ENCODE measurements at places on chromosomes 12 and 14.

- no peak for DNase-seq
These were observed 36.6 kb downstream of the SENP1 start for GRCh38 chr12:48069241-48069640.

DNA sequence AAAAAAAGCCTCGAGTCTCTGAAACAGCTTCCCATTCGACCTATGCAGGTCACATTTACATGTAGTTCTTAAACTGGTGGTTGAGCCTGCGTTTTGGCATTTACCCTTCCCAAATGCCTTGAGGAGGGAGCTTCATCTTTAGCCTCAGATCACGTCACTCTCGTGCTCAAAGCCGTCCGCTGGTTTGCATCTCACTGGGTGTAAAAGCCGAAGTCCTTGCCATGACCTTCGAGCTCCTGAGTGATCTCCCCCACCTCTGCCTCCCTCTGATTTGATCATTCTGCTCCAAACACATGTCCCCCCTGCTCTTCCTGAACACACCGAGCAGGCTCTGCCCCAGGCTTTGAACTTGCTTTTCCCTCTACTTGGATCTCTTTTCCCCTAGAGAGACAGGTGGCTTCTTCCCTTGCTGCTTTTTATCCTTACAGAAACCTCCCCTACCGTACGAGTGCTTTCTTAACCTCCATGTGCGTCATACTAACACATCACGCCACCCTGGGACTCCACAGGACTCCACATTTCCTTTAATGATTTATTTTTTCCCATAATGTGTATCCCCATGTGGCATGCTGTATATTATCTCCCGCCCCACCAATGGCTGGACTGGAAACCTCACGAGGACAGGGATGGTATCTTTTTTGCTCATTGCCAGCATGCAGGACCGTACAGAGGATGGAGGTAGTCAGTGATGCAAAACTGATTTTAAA is 610.7 kb downstream of the VRK1 start:
- DNase-seq, result no peak

GRCh38 chr12:12701457-12701856 is 5.5 kb upstream of the GPR19 start:
- DNase-seq, result no peak

- DNase-seq, result no peak
These were observed 111.6 kb downstream of the BBS10 start for GRCh38 chr12:76236640-76237039.

GRCh38 chr14:68819260-68819691 is 26.4 kb upstream of the ZFP36L1 start:
- DNase-seq, result no peak

GRCh38 chr12:66947119-66947518 is 268.2 kb upstream of the GRIP1 start:
- no peak for DNase-seq

GRCh38 chr14:39548358-39548757 is 116.1 kb upstream of the FBXO33 start:
- DNase-seq, result no peak

DNA sequence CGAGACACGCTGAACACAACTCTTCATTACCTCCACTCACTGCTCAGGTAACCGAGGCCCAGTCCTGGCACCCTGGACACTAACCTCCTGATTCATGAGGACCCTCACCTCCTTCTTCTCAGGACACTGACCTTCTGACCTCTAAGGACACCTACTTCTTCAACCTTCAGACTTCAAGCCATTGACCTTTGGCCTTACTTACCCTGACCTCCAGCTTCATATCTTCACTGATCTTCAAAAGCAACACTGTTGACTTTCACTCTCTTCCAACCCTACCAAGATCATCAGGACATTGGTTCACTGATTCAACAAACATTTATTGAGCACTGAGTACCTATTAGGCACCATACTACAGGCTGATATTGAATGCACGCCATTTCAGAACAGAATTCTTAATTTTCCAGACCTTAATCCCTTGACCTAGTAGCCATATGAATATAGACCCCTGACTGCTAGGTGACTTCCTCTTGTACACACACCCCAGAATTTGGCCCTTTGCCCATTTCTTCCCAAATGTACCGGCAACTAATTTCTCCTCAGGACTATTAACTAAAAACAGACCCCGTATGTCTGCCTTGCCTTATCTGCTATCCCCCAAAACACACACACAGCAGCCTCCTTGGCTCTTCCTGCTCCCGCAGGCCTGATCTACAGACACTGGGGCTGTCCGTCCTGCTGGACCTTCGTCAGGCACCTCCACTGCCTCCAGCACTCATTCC is 5.8 kb downstream of the ARHGEF40 start:
- DNase-seq, result no peak

DNA sequence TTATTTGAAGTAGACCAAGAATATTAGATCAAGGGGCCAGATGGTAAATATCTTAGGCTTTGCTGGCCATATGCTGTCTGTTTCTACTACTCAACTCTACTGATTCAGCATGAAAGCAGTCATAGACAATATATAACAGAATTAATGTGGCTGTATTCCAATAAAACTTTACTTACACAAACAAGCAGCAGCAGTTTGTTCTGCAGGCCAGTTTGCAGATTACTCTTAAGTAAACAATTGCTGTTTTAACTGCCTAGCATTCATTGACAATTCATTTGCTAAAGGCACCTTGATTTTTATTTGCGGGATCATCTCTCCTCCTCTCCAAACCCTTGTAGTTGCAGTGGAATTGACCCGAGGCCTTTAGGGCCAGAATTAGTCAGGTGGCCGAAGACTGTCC is 94.1 kb upstream of the GARIN6 start:
- no peak for DNase-seq

DNA sequence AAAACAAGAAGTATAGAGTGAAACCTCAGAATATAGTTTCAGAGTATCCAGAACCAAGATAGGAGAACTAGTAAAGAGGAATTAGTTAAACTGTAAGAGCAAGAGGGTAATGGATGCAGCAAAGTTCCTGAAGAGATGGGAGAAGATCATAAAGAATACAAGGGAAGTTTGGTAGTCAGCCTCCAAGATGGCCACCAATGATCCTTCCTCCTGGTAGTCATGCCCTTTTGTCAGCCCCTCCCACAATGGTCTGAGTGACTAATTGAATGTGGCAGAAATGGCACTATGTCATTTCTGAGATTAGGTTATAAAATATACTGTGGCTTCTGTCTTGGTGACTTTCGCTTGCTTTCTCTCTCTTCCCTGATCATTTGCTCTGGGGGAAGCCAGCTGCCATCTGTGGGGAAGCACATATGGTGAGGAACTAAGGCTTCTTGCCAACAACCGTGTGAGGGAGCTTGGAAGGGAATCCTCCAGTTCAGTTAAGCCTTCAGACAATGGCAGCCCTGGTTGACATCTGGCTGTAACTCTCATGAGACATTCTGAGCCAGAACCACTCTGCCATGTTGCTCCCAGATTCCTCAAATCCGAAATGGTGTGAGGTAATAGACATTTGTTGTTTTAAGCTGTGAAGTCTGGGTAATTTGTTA is 55.3 kb upstream of the AMN1 start:
- DNase-seq, result no peak

GRCh38 chr12:101604132-101604531 is 9.4 kb downstream of the MYBPC1 start:
- DNase-seq, result no peak

DNA sequence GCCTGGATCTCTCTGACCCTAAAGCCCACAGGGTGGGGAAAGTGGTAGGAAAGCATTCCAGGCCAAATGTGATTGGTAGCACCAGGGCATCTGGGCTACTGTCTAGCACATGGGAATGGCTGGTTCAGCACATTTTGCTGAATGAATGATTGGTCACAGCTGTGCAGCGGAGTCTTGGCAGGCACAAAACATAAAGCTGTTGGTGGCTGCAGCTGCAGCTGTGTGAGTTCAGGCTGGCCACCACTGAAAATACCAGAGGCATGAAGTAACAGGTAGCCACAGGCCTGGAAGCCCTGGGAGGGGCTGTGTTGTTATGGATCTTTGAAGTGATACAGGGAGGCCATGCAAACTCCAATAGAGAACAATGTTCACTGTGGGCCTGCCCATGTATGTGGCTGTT is 72.7 kb downstream of the MYRFL start:
- no peak for DNase-seq

DNA sequence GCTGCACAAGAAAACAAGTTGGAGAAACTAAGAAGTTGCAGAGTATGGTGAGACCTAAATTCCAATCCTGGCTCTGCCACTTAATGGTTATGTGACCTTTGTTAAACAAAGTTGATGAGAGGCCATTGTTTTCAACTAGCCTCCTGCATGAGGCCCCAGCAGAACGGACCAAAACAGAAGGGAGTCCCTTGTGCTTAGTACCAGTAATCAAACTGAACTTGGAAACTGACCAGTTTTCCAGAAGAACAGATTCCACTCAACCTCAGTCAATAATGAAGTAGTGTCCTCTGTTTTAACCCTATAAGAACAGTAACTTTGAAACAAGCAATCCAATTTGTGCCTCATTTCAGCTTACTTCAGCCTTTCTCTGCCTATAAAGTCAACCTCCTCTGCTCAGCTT is 69.9 kb downstream of the C12orf56 start:
- DNase-seq, result no peak

- peak; percentile 66 for DNase-seq
These were observed 19.0 kb upstream of the RNASE12 start for GRCh38 chr14:20610002-20610765.

DNA sequence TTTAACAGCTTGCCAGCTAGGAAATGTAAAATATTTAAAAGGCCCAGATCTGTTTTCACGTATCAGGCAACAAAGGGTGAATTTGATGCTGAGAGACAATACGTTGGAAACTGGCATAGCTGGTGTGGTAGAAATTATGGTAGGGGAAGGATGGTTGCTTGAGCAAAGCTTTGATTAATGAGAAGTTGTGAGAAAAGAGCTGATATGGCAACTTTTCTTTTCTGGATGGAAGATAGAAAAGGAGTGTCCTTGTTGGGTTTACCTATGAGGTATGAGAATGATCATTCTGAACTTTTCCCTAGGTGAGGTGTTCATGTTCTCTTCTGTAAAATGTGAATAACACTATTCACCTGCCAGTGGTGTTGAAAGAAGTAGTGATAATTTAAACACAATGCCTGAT is 34.2 kb downstream of the ZNF641 start:
- no peak for DNase-seq

- DNase-seq, result no peak
These were observed 67.7 kb downstream of the NT5DC3 start for GRCh38 chr12:103773109-103773910.

- no peak for DNase-seq
These were observed 80.2 kb downstream of the BAZ1A start for GRCh38 chr14:34794941-34795340.

DNA sequence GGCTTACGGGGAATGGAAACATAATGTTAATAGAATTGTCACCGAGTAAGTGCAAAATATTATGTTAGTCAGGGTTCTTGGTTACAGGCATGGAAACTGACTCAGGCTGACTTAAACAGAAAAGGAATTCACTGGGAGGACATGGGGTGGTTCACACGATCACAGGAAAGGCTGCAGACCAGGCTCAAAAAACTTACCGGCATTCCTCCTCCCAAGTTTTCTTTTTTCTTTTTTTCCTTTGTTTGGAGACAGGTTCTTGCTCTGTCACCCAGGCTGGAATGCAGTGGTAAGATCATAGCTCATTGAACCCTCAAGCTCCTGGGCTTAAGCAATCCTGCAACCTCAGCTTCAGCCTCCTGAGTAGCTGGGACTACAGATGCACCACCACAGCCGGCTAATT is 11.9 kb upstream of the UBE2N start:
- no peak for DNase-seq

DNA sequence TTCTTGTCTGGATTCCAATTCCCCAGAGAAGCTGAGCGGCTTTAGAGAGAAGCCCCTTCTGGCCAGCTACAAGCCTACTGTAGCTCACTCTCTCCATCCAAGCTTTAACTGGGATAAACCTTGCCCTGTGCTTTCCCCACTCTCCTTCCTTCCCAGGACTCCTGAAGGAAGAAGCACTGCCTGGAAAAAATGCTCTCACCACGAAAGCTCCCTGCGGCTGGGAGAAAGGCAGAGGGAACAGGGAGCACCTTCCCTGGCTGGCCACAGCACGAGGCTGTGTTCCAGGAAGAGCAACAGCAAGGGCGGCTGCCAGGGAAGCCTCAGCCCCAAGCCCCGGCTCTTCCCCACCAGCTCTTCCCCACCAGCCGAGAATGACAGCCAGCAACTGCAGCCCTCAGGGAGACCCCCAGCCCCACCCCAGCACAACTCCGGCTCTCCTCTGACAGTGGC is 40.8 kb upstream of the PNMA1 start:
- no peak for DNase-seq

DNA sequence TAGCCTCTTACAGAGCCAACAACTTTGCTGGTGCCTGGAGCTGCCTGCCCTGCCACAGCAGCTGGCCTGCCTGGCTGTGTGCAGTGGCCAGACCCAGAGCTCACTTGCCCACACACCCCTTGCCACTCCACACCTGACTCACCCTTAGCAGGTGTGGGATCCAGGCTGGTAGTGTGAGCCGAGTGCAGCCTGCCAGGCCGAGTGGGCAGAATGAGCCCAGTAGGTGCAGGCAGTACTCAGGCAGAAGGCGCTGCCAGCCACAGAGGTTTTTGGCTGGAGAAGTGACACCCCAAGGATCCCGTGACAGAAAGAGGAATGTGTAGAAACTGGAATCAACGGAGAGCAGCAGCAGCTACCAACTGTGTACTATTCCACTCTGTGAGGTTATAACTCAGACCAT is 29.8 kb upstream of the PYGL start:
- no peak for DNase-seq

DNA sequence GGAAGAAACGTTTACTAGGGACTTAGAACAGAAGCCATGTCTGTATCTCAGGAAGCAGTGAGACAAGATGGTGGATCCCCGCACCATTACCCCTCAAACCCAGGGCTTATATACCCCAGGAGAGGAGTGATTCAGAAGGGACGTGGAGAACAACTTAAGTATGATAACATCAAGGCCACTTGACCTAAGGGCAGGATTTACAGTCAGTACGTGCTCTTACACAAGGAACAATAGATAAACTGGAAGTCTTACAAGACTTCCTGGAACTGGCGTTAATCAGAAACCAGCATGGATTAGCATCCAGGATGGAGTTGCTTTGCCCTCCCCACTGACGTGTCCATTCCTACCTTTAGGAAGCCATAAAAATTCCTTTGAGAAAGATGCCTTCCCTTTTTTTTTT is 8.6 kb upstream of the ETFBKMT start:
- DNase-seq, result no peak

DNA sequence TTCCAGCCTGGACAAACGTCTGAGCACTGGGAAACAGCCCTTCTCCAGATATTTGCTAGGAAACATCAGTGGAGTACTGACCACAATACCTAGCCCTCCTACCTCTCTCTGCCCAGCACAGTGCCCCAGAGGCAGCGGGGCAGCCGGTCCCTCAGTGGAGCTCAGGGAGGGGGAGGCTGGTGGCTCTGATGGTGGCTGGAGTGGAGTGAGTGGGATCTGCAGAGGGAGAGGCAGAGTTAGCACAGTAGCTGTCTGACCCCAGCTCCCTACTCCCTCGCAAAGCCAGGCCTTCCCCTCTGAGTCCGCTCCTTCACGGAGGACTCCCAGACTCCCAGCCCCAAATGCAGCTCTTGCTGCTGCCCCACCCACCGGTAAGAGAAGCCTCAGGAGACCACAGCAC is 30.0 kb downstream of the NCKAP5L start:
- no peak for DNase-seq

DNA sequence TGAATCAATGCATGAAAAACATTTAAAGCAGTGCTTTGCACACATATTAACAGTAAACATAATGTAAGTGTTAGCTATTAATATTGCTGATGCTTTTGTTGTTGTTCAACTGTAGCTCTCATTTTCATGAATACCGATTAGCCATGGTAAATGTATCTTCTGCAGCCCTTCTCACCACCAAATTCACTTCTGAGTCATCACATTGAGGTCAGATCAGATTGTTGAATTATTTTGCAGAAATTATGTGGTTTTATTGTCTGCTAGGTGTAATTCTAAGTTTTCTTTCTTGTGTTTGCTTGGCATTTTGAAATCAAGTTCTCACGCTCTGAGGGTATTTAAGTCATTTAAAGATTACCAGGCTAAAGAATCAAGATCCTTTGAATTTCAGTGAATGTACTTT is 74.6 kb downstream of the AKAP6 start:
- no peak for DNase-seq
